CD4-positive, alpha-beta memory T cell (primary cell): ENCODE measurements at places on chromosomes 6 and 20. TPM values are rescaled to one million over a fixed set of nuclear protein-coding genes. Genes with fewer than 3 reads are reported as not detected.

- DNase-seq = peak; percentile 28
- H3K27ac ChIP-seq = peak overlapping the region; percentile 41
- peaks cover 50% of the 10 kb centered on the region for H3K4me1 ChIP-seq
Observed at GRCh38 chr6:158290040-158290439, 22.2 kb upstream of the TULP4 start.

The TTK gene
- polyA plus RNA-seq = not detected

The PRRC2A gene
- 0.09 TPM for polyA plus RNA-seq

The ZSCAN31 gene
- 1.2 TPM for polyA plus RNA-seq

DNA sequence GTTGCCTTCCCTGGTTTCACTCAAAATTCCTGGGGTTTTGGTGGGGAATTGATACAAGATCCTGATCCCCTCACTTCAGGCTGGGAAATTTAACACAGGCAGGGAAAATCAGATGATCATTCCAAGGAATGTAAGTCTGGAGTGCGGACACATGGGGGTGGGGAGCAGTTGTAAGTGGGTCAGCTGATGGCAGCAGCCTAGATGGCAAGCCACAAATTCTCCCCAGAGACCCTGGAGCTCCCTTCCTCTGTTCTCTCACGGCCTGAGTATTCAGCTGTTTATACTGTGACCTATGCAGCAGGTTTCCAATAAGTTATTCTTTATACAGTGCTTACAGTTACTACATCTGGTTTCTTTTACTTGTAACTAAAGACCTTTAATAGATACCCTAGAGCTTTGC lies 144.9 kb downstream of the SH3BGRL2 start:
- H3K27me3 ChIP-seq = no peaks in the 10 kb centered on the region
- H3K4me3 ChIP-seq = no peak overlapping the region
- peaks cover 7% of the 10 kb centered on the region for H3K4me1 ChIP-seq
- H3K27ac ChIP-seq = no peak overlapping the region
- DNase-seq = no peak

The C20orf141 gene
- not detected for polyA plus RNA-seq

DNA sequence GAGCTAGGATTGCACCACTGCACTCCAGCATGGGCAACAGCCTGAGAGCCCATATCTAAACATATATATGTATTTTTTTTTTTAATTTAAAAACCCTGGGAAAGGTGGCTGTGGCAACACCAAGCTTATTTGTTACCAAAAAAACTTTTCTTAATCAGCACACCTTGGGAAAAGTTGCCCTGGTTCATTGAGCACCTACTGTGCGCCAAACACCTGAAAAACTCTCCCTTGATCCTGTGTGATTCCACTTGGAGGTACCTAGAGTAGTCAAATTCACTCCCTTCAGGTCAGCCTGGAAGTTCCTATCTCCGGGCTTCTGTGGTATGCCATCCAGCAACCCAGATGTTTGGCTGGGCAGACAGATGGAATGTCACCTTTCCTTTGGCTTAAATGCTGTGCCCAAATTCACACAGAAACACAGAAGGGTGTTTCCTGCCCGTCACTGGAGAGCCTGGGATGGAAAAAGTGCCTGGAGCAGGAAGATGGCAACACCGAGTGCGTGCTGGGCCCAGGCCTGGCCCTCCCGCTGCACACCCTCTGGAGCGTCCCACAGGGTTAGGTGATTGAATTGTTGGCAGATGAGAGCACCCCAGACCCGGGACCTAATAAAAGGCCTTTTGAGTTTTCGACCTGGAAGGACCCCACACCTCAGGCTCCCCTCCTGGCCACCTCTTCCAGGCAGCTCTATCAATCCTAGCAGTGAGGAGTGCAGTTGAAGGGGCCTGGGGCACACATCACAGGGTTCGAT lies 337.5 kb downstream of the ZFAND3 start:
- no peaks in the 10 kb centered on the region for H3K27me3 ChIP-seq
- no peaks in the 10 kb centered on the region for H3K4me1 ChIP-seq
- H3K27ac ChIP-seq = no peak overlapping the region
- no peak overlapping the region for H3K4me3 ChIP-seq
- H3K36me3 ChIP-seq = no peaks in the 10 kb centered on the region

DNA sequence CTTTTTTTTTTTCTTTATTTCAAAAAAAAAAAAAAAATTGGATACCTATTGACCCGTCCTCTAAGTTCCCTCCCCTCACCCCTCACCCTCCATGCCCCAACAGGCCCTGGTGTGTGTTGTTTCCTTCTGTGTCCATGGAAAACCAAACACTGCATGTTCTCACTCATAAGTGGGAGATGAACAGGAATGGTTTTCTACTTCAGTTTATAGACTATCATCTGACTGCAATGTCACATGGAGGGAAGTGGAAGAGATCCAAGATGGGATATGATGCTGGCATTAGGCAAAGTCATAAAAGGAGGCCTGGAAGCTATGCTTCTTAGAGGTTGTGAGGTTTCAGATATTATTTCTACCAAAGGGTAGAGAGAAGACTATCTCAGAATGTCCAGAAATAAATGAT lies 237.5 kb downstream of the MAFB start:
- H3K27me3 ChIP-seq = no peaks in the 10 kb centered on the region
- H3K36me3 ChIP-seq = no peaks in the 10 kb centered on the region
- H3K4me3 ChIP-seq = no peak overlapping the region

GRCh38 chr6:87176493-87176892 lies 21.1 kb downstream of the ZNF292 start:
- no peak overlapping the region for H3K27ac ChIP-seq
- no peak overlapping the region for H3K4me3 ChIP-seq
- no peaks in the 10 kb centered on the region for H3K27me3 ChIP-seq

The CLPSL2 gene
- polyA plus RNA-seq = not detected

The DDX43 gene
- 0.49 TPM for polyA plus RNA-seq

The CLVS2 gene
- polyA plus RNA-seq = not detected

The HLA-DQA1 gene
- 4.7 TPM for polyA plus RNA-seq

The PRKN gene
- polyA plus RNA-seq = 2.6 TPM

- no peak overlapping the region for H3K27ac ChIP-seq
- no peak for DNase-seq
- H3K4me1 ChIP-seq = no peaks in the 10 kb centered on the region
- H3K36me3 ChIP-seq = no peaks in the 10 kb centered on the region
- no peaks in the 10 kb centered on the region for H3K27me3 ChIP-seq
- no peak overlapping the region for H3K4me3 ChIP-seq
Observed at GRCh38 chr6:20599302-20600051, 65.2 kb downstream of the CDKAL1 start.

The ADTRP gene
- 41.9 TPM for polyA plus RNA-seq

GRCh38 chr6:49341869-49342268 lies 121.2 kb downstream of the MMUT start:
- H3K36me3 ChIP-seq = no peaks in the 10 kb centered on the region
- DNase-seq = no peak
- H3K4me1 ChIP-seq = no peaks in the 10 kb centered on the region
- H3K27ac ChIP-seq = no peak overlapping the region
- H3K4me3 ChIP-seq = no peak overlapping the region
- H3K27me3 ChIP-seq = no peaks in the 10 kb centered on the region

- H3K27ac ChIP-seq = no peak overlapping the region
- H3K4me1 ChIP-seq = no peaks in the 10 kb centered on the region
- no peaks in the 10 kb centered on the region for H3K27me3 ChIP-seq
- DNase-seq = no peak
- H3K36me3 ChIP-seq = no peaks in the 10 kb centered on the region
Observed at GRCh38 chr20:17461941-17462340, 69.2 kb downstream of the BFSP1 start.
